ENCODE measurements at places on chromosomes 13 and 19.

- no peak for DNase-seq
Measured at GRCh38 chr13:72221276-72221962, 354.4 kb upstream of the DACH1 start.

GRCh38 chr19:49362929-49363267 is 682 bp upstream of the TEAD2 start:
- DNase-seq = peak; percentile 29

DNA sequence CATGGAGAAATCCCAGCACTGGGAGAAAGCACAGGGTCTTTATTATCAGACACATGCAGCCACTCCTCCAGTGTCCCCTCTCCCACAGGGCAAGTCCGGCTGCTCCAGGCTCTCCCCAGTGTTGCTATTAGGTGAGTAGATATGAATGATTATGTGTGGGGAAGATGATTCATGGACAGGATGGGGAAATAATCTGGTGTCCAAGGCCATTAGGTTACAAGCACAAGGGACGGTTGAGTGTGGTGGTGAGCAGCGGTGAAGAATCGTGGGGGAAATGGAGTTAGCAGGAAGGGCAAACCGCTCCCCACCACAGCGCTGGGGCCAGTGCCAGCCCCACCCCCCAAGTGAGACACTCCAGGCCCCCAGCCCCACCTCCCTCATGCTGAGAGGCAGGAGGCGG is 19.0 kb downstream of the CD177 start:
- DNase-seq = no peak

DNA sequence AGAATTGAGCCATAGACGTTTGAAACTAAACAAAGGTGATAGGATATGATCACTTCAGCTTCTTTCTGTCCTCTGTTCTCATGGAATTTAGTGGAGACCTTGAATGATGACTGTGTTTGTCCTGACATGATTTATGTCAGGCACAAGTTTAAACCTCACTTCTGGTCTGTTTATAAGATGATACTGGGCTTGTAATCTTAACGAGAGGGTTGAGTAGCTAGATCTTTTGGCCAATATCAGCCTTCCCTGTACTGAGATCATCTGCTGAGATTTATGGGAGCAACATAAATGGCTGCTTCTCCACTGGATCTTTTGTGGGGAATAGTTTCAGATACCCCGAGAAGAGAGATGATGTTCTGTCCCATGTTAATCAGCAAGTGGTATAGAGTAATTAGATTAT is 121.8 kb upstream of the OBI1 start:
- DNase-seq = no peak

GRCh38 chr13:31380715-31381114 is 180.9 kb downstream of the B3GLCT start:
- no peak for DNase-seq

GRCh38 chr19:51743405-51743804 is 8.3 kb downstream of the FPR1 start:
- DNase-seq = no peak

DNA sequence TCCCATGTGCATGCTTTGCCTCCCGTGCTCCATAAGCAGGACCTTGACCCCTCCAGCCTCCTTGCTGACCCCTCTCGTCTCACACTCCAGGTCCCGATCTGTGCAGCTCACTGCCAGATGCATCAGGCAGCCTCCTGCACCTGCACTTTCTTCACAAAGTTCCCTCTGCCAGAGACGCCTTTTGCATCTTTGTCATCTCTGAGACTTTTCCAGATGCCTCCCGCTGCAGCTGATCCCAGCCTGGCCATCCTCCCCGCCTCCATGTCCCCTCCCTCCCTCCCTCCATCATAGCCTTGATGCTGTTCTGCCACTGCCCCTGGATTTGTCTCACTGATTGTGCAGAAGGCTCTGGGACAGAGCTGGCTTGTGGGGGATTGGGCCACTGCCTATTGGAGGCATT is 29.9 kb downstream of the PPP1R37 start:
- no peak for DNase-seq

- no peak for DNase-seq
Measured at GRCh38 chr13:27411341-27411740, 13.1 kb upstream of the GTF3A start.

GRCh38 chr13:113220877-113221276 is 11.5 kb downstream of the CUL4A start:
- DNase-seq = no peak

DNA sequence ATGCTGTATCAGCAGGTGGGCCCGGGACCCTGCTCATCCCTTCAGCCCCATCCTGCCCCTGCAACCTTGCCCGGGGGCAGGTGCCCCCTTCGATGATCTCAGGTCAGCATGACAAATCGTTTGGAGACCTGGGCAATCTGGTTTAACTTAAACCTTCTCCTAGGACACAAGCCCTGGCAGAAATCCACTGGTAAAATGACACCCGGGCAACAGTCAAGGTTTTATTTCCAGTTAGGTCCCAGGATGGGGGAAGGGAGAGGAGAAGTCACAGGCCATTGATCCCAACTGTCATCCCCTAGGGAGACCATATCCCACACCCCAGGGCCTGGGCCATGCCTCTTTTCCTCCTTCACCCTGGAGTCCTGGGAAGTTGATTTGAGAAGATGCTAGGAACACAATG is 1.8 kb upstream of the PLIN5 start:
- no peak for DNase-seq

DNA sequence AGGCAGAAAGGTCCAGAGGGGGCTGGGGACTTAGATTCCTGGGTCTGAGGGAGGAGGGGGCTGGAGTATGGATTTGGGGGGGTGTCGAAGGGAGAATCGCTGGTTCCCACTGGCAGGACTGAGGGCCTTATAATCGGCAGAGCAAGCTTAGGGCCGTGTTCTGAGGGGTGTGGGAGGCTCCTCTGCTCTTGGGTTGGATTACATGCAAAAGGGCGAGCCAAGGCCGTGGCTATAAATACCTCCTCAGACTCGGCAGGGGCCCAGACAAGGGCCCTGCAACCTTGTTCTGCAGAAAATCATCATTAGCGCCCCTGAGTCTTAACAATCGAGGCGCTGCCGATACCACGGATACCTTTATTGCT is 707 bp upstream of the MAMSTR start:
- no peak for DNase-seq
